ENCODE measurements at places on chromosomes 5 and 9.
A peak's percentile ranks its signal among the peaks of the same experiment; 100 is the strongest.

GRCh38 chr5:154071799-154072413 lies 33.1 kb downstream of the MFAP3 start:
- DNase-seq, result no peak

GRCh38 chr9:88051138-88051537 lies 76.8 kb upstream of the CDK20 start:
- no peak for DNase-seq

DNA sequence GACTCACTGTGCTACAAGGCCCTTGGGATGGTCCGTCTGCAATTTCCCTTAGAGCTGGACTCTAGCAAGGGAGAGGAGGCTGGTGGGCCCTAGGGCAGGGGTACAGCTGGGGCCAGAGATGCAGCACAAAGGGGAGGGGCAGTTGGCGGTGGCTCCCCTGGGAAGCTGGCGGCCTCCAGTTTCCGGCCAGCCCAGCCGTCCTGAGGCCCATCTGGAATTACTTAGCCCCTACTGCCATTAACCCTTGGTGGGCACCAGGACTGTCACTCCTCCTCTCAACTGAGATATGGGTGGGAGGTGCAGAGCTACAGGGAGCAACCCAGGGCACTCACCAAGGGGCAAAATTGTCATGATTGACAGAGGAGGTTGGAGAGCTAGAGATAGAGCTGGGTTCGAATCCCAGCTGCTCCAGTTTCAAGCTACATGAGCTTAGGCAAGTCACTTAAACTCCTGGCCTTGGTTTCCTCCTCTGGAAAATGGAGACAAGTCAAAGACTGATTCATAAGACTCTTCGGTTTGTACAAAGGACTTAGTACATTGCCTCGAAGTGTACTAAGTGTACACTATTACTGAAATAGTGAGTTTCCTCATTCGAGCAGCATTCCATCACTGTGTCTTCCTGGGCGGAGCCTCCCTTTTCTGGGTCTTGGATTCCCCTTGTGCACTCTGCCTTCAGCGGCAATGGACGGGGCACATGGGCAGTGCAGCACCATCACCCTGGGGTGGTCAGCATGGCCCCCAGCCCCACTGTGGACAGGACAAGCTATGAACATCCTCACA lies 2.7 kb upstream of the PDGFRB start:
- no peak for DNase-seq

DNA sequence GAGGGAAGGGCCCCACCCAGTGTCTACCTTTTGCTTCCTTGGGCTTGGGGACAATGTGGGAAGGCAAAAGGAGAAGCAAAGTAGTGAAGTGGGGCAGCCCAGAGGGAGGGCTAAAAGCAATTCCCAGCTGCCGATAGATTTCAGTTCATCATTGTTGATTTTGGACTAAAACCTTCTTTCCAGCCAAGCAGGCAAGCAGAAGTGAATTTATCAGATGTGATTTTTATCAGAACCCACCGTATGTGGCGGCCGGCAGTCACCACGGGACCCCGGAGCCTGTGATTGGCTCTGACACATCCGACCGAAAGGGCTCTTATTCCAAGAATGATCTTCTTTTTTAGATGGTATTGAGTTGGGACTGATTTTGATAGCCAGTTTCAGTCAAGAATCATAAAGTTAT lies 559.9 kb downstream of the PSAT1 start:
- DNase-seq, result no peak

GRCh38 chr9:132068605-132069004 lies 11.1 kb downstream of the MED27 start:
- DNase-seq, result peak; percentile 87

DNA sequence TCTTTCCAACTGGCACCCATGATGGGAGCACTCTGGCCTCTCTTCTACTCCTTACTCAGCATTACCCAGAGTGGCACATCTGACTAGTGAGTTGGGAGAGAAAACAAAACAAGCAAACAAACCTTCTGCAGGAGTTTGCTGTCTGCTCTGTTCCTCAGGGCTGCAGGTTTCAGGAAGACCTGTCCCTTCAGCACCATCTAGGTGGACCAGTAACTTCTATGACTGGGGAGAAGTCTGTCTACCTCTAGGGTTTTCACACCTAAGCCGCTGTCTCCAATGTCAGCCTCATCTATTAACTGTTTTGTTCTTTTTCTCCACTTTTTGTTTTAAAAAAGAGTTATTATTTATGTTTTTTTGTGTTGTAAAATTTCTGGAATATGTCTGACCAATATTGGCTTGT lies 58.7 kb downstream of the RAB3C start:
- no peak for DNase-seq

- DNase-seq, result no peak
These were observed 9.0 kb downstream of the FCN1 start for GRCh38 chr9:134908524-134909309.

- no peak for DNase-seq
These were observed 76.7 kb downstream of the MARCHF3 start for GRCh38 chr5:126953640-126954039.

DNA sequence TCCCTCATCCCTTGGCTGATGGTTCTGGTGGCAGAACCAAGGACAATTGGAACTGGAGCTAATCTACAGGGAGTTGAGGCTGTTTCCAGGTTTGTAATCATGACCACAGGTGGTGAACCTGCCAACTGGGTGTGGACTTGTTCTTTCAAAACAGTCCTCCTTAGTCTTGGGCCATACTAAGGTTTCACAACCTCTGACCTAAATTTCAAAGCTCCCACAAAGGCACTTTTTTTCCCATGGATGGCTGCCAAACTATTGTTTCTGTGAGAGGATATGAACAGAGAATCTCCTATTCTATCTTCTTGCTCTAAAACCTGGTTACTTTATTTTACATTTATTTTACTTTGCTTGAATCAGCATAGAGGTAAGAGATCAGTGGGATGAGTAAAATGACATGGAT lies 106.5 kb upstream of the IZUMO3 start:
- no peak for DNase-seq

DNA sequence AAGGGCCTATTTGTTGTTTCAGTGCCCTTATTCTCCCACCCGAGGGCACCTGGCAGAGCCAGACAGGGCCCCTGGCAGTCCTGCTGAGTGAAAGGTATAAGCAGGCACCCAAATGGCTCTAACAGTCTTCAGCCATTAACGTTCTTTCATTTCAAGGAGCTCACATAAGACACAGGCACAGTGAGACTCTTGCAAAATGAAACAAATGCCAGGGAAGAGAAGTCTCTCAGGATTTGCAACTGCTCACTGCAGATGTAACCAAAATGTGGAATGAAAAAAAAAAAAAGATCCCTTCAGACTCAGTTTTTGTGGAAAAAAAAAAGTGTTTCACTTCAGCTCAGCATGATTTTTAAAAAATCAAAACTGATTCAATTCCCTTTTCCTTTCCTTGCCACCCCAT lies 155.4 kb upstream of the LHFPL2 start:
- no peak for DNase-seq

DNA sequence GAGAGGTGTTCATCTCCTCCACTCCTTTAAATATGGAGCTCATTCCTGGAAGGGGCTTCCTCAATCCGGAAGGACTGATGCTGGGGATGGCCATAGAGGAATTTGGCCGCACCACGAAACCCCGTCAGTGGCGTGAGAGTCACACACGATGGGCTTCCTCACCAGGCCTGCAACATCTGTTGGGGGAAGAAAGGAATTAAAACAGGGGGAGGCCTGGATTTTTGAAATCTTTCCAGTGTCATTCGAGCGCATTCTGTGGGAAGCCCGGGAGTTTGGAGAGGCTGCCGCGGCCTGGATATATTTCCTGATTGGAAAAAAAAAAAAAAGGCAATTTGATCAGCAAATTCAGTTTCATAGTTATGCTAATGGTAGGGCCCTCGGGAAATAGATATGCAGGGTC lies 76.3 kb upstream of the ORM1 start:
- DNase-seq, result no peak

DNA sequence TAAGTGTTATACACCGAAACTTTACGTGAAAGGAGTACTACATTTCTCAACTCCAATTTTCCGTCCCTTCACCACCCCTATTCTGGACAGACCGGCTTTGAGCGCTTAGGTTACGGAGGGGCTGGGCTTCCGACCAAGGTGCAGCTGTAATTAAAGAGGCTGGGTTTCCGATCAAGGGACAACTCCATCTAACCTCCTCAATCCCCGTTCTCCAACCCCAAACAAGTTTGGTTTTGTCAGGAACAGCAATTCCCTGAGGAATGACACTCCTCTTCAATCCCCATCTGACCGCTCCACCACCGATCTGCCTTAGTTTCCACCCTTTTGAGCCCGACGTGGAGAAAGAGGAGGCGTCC lies 577 bp downstream of the TUT7 start:
- no peak for DNase-seq

DNA sequence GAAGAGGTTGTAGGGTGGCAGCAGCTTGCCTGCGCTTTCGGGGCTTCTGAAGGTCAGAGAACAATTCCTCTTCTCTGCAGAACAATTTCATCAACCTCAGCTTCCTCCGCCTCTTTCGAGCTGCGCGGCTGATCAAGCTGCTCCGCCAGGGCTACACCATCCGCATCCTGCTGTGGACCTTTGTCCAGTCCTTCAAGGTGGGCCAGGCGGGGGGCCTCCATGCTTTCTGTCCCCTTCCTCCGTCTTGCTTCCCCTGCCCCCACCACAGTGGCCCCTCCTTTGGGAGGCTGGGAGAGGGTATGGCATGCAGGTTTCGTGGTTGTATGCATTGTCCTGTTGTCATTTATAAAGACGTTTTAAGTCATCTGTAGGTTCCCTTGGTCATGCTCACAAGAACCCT lies 195.8 kb downstream of the CACNA1B start:
- no peak for DNase-seq

DNA sequence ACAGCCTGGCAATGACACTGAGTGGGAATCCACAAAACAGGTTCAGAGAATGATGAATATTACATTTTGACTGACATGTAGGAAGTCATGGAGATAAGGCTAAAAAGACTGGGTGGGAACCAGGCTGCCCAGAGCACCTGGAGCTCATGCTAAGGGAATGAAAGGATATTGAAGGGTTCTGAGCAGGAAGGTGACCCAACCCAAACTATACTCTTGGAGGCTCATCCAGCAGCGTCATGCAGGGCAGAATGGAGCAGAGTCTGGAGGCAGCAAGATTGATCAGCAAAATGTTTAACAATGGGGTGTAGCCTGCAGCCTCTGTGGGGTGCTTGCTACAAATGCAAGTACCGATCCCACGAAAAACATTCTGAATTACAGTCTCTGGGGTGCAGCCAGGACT lies 120.2 kb downstream of the PSD2 start:
- DNase-seq, result no peak

- no peak for DNase-seq
These were observed 15.6 kb upstream of the PRKAA1 start for GRCh38 chr5:40813698-40814281.

DNA sequence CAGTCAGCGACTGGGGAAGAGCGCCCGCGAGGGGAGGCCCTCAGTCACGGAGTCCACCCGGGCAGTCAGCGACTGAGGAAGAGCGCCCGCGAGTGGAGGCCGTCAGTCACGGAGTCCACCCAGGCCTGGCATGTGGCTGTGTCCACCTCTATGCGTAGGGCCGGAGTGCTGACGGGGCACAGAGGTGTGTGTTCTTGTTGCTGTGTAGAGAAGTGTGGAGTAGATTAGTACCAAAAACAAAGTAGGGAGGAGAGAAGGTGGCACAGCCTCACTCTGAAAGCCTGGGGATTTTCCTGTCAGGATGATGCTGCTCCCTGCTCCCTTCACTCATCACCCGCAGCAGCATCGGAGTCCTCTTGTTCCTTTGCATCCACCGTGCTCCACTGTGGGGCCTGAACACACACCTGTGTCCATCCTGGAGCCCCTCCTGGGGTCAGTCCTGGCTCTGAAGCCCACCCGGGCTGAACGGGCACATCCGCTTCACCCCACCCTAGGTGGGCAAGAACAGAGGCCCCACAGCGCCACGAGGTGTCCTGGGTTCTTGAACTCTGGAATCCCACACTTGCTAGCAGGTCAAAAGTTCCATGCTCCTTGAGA lies 37.9 kb downstream of the AHRR start:
- DNase-seq, result no peak

DNA sequence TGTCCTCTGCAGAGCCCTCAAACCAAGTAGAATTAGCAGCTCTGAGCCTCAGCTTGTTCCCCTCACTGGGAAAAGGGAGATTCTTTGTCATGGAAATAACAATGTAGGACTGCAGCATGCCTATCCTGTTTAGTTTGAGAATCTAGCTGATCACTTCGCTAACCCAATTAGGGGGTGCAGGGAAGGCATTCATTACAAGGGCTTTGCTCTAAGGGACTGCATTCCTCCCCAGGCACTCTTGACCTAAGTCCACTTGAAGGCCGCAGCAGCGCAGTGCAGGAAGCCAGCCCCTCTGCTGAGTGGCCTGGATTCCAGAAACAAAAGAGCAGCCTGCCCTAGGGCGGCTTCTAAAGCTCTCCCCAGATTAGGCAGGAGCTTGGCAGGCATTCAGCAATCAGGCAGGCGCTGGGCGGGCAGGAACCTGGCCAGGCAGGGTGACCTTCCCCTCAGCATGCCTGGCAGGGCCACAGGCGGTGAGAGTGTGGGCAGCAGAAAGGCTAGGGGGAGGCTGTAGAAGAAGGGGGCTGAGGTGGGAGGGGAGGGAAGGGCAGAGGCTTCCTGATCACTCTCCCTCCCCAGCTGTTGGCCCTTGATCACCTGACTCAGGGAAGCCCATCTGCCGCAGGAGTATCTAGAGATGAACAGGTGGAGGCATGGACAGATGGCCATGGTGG lies 24.8 kb downstream of the CCNJL start:
- peak; percentile 20 for DNase-seq

DNA sequence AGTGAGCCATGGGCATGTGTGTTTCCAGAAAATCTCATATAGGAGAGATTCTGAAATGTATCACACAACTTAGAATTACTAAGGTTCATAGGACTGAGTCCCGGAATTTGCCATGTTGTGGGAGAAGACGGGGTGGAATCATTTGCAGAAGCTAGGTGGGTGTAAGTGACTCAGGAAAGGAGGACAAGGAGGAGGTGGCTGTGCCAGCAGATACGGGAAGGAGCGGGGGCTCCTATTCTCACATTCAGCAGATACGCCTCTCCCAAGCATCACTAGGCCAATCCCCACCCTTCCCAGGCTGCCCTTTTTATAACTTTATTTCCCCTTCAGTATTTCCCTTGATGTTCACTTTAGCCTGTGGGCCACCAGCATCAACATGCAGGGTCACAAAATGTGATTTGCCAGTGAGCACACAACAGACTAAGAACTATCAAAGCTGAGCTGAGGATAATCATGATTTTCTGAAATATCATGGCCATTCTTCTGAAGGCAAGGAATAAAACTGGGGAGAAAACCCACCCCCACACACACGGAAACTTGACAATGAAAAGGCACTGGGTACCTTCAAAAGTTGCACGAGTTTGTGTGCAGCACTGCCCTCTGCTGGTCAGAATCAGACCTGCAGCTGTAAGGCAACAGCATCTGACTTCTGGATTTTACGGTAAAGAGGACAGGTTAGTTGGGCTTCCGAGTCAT lies 133.2 kb downstream of the MTX3 start:
- DNase-seq, result peak; percentile 79

DNA sequence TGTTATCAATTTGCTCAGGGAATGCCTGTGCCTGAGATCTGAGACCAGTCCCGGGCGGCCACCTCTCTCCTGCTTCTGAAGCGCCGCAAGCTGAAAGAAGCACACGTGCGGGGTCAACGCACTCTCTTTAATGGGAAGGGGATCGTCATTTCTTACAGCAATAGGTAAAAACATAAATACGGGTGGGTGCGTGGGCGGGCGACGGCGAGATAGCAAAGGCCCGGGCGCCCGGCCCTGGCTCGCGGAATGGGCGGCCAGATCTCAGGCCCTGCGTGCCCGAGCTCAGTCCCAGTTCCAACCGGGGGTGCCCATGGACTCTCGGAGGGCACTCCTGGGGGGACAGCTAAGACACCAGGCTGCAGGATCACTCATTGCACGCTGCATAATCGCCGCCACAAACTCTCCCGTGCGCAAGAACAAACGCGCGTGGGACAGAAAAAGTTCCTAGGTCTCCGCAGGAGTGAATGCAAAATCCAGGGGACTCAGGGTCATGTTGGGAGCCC lies 3.0 kb downstream of the NKX2-5 start:
- DNase-seq, result no peak
